ENCODE measurements at places on chromosomes 2 and 18.

GRCh38 chr18:9174302-9174701 lies 37.7 kb downstream of the ANKRD12 start:
- DNase-seq = no peak

- DNase-seq = no peak
Observed at GRCh38 chr2:10471046-10471571, 23.0 kb upstream of the ODC1 start.

GRCh38 chr2:84805250-84805958 lies 75.5 kb downstream of the TRABD2A start:
- no peak for DNase-seq

- no peak for DNase-seq
Observed at GRCh38 chr2:216909541-216910210, 49.8 kb upstream of the TNP1 start.

DNA sequence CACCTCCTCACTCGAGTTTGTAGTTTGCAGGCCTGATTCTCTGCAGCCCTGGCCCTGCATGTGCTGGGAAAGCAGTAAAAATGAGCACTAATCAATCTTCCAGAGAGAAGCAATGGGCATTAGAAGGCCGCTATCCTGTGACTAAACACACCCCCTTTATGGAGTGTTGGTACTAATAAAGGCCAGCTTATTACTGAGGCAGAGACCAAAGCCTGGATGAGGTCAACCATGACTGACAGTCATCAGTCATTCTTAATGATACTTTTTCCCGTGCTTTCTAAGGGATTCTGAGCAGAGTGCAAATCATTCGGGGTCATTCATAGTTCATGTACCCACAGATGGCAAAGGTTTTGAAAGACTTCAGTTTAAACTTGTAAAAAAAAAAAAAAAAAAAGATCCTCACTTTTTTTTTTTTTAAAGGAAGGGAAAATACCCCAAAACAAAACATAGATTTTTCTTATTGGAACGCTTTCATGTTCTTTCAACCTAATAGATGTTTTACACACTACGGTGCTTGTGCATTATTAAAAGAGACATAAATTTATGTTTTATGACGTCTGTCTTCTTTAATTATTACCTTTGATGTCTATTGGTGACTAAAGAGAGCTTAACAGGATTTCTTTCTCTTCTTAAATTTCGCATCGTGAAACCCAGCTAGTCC lies 13.2 kb downstream of the TSHZ1 start:
- no peak for DNase-seq

- no peak for DNase-seq
Observed at GRCh38 chr2:129296806-129297205, 682.7 kb upstream of the RAB6C start.

GRCh38 chr2:56121995-56122394 lies 61.8 kb upstream of the CCDC85A start:
- no peak for DNase-seq

DNA sequence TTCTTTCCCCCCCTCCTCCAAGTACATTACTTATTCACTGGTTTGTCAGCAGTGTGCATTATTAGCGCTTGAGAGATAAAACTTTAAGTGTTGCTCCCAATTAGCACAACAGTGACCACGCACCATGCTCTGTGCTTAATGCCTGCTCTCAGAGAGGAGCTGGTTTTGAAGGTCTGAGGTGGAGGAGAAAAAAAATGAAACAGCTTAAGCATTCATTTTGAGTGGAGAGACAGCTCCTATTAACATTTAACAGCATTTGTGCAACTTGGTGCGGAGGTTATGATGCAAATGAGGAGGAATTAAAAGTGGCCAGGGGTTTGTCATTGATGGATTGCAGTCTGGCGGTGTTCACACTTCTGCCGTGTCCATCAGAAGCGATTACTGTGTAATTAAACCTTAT lies 141.8 kb downstream of the FIGN start:
- no peak for DNase-seq

All from stimulated activated CD8-positive, alpha-beta memory T cell treated with anti-CD3 and anti-CD28 coated beads, Interleukin-4, amount 100 ng/mL, for 48 hours (primary cell).